Stimulated activated CD4-positive, alpha-beta T cell treated with anti-CD3 and anti-CD28 coated beads, Interleukin-4, amount 100 ng/mL, for 4 hours (primary cell): ENCODE measurements at places on chromosomes 1 and 21.

- DNase-seq = no peak
These were observed 290.0 kb downstream of the SETD4 start for GRCh38 chr21:35770101-35770945.

DNA sequence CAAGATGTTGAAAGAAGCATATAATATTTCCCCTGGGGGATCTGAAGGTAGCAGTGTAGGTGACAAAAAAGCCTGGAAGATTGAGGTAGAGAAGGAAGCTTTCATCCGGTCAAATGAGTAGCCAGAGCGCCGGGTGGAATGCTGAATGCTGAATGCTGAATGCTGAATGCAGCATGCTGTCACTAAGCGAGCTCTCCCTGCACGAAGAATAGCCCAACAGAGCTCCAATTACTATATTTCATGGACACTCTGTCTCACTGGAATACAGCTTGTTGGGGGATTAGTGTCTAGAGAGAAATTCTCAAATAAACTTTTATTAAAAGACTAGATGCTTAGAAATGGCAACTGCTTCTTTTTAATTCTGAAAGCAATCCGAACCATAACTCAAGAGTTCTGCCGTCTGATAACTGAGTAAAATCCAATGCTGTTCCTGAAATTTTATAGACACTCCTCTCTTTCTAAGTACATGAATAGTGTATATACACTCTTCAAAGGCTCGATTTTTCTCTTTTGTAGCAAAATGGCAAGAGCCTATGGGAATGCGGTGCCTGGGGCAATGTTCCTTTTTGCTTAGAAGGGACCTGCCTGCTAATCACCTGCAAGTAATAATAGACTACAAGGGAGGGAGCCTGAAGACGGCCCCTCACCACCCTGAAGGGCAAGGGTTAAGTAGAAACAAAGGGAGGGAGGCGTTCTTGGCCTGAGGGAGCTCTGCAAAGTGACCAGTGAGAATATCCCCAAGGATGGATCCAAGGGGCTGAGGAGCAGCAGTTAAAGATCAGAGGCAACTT lies 203.7 kb upstream of the ESRRG start:
- no peak for DNase-seq

DNA sequence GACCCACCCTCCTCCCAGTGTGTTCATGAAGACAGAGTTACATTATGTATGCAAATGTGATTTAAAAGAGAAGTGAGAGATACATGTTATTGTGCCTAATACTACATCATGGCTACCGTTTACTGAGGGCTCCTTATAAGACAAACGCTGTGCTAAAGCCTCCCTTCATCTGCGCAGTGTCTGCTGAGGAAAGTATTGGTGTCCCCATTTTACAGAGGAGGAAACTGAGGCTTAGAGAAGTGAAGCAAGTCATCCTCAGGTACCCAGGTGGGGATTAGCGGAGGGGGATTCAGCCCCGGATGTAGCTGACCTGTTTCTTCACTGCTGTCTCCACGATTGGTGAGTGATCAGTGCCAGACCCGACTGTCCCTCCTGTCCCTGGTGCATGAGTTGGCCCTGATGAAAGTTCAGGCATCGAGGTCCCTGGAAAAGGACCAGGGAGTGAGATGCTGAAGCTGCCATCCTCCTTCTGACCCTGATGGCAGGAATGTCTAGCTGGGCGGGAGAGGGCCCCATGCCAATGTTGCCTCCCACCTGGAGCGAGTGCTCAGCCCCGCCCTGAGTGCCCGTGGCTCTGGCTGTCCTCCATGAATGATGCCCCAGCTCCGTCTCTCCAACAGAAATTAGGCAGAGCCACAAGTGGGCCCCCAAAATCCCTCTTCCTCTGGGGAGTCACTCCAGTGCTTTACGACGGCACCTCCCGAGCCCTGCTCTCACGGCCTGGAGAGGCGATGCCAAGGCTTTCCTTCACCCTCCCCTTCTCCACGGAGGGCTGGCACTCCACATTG lies 204.7 kb downstream of the KAZN start:
- DNase-seq = no peak

- DNase-seq = no peak
These were observed 44.0 kb upstream of the FMO2 start for GRCh38 chr1:171140956-171141687.

DNA sequence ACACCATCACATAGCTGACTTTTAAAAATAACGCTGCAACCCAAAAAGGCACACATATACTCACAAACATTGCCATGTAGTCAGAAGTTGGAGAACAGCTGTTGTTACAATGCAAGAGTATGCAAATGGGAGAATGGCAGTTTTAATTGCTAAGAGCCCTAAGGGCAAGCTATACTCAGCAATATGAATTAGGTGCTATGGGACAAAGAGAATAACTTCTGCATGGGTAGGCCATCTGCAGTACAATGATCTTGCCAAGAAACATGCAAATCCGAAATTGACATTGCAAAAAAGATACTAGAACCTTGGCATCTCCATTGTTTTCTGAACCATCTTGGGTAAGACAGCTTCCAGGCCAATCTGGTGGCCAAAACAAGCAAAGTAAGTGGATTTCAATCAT lies 697.8 kb downstream of the LRRIQ3 start:
- no peak for DNase-seq

GRCh38 chr1:192952646-192953045 lies 106.5 kb downstream of the UCHL5 start:
- no peak for DNase-seq

- no peak for DNase-seq
These were observed 87.4 kb downstream of the GREM2 start for GRCh38 chr1:240524356-240525069.

GRCh38 chr1:4796161-4797015 lies 142.0 kb downstream of the AJAP1 start:
- no peak for DNase-seq

DNA sequence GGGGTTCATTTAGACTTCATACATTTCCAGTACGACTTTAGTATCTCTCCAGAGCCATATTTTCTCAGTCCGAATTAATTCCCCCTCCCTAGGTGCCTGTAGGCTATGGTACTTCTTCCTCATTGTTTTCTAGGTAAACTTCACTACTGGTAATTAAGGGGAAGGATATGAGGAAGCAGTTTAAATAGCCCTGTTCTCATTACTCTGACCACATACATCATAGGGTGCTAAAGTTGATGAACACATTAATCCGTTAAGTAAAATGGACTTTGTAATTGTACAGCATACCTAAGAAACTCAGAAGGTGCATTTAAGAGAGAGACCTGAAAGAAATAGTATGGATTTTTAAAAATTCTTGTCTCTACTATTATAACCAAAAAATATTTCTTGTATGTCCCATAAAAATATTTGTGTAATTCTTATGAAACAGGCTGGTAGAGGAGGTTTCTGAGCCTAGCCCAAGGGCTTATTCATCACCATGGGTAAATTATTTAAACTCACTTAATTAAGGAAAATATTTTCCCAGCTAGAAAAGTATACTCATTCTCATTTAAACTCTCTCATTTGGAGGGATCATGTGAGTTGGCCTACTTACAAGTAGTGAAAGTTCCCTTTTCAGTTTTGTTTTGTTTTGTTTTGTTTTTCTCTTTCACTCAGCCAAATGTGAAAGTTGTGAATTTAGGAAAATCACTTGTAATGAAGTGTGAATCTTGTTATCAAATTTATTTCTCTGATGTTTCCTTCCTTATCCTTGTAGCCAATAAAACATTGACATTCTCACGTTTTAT lies 2.0 kb downstream of the PRMT6 start:
- DNase-seq = no peak

DNA sequence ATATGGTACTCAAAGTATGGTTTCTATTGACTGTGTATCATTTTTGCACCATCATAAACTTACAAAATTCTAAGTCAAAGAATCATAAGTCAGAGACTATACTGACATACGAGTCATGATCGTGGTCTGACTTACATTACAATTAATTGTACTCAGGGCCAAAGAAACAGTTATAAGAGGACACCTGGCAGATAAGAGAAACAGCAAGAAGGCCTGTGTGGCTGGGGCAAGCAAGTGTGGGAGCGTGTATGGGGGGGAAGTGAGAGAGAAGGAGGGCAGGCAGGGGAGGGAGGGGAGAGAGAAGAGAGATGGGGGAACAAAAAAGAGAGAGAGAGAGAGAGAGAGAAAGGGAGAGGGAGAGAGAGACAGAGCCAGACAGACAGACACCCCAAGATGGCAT lies 70.9 kb downstream of the RERE start:
- no peak for DNase-seq

GRCh38 chr1:181092883-181093458 lies 4.5 kb downstream of the IER5 start:
- DNase-seq = no peak

- DNase-seq = no peak
These were observed 119.9 kb downstream of the SYF2 start for GRCh38 chr1:25112400-25112799.

GRCh38 chr1:110319332-110320167 lies 19.6 kb upstream of the RBM15 start:
- no peak for DNase-seq

GRCh38 chr1:233172201-233172600 lies 123.3 kb downstream of the PCNX2 start:
- DNase-seq = no peak

- DNase-seq = no peak
These were observed 31.9 kb downstream of the UBE4B start for GRCh38 chr1:10064416-10065343.

DNA sequence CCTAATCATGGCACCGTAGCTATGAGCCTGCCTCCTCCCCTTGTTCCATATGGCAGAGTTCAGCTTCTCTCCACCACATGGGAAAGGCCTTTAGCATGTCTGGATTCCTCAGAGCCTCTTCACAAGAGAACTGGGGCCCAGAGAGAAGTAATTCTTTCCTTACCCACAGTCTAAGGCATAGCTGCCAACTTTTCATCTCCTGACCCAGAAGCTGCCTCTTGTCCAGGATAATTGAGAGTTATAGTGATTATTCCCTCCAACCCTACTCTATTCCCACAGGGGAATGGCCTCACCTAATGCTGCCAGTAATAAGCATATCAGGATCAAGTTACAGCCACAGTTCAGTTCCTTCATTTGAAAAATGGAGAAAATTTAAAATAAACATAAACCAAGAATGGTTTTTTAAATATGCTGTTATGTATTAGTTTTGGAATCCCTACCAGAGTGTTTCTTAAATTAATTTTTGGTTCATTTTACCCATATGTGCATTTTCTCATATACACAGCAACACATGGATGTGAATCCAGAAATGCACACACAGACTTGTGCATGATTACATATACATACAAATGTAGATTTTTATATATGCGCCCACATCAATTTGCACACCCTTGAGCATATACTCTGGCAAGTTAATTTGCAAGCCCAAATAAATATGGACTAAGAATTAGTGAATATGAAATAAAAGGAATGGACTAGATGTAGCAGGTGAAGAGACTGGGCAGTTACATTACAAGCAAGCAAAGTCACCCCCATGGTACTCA lies 63.9 kb upstream of the WARS2 start:
- no peak for DNase-seq

- no peak for DNase-seq
These were observed 35.3 kb upstream of the CLIC4 start for GRCh38 chr1:24709791-24710441.

- DNase-seq = no peak
These were observed 13.0 kb upstream of the ST6GALNAC5 start for GRCh38 chr1:76854255-76854654.

DNA sequence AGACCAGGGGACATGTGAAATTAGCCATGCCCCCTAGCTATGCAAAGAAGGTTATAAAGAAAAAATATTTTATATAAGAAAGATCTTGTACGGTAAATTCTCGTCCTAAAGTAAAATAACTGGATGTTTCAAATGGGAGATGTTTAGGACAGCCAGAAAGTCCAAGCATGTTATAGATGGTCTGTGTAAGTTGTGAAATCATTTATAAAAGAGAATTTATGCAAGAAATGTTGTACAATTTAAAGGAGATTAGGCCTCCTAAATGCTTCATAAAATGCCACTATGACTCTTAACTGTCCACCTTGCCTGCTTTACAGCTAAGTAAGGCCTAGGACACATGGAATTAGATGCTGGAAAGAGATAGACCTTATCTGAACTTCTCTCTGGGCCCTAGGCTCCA lies 118.1 kb upstream of the POGK start:
- DNase-seq = no peak

- DNase-seq = no peak
These were observed 39.7 kb upstream of the TMEM125 start for GRCh38 chr1:43229826-43230780.

- no peak for DNase-seq
These were observed 25.0 kb downstream of the LRRC8C start for GRCh38 chr1:89657886-89658285.

DNA sequence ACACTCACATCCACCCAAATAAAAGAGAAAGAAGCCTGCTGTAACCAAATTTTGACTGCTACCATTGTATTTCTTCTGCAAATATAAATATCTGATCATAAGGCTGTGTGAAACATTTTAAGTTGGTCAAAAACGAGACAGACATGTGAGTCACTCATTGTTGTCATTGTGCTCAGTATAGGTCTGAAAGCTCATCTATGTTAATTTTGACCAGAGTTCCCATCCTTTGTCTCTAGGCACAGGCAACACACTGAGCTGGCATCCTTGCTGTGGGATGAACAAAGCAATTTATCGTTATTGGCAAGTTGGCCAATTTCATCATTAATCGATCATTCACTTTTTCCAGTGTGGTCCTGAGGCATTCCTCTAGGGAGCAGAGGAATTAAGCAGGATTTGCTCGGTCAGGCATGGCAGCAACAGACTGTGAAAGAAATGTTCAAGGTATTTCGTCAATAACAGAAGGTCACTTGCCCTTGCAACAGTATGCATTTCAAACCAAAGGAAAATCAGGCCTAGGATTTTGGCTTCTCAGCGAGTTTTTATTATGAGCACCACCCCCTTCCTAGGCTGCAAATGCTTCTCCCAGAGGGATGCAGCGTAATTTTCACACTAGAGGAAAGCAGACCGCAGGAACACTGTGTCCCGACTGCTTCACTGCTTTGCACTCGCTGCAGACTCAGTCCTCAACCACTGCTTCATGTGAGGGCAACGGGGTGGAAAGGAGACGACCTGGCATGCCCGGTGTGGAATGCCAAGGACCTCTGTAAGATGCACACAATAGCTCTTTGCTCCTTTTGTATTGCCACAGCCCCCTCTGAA lies 87.9 kb upstream of the SMYD2 start:
- no peak for DNase-seq

DNA sequence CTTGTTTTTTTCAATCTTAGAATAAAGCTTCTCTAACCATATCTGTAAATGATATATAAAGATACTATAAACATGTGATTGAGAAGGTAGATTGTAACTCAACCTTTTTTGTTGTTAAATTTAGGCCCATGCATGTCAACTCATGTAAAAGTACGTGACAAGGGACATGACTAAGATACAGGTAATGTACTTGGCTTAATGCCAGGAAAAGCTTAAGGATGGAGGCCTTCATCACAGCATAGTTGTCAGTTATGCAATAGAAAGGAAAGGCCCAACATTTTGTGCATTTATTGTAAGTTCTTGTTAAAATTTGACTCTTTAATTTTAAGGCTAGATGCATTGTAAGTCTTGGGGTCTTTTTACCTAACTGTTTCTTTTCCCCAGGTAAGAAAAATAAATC lies 305.1 kb downstream of the LTN1 start:
- no peak for DNase-seq

GRCh38 chr1:33025761-33026160 lies 10.9 kb downstream of the AK2 start:
- no peak for DNase-seq

GRCh38 chr1:3821004-3821403 lies 24.7 kb upstream of the LRRC47 start:
- no peak for DNase-seq
